Germinal center (tissue), 1 donor: ENCODE measurements at places on chromosomes 3 and 15.

- DNase-seq: no peak
Observed at GRCh38 chr15:92665100-92665555, 9.6 kb upstream of the FAM174B start.

- DNase-seq: no peak
Observed at GRCh38 chr15:44593042-44593736, 56.2 kb downstream of the EIF3J start.

DNA sequence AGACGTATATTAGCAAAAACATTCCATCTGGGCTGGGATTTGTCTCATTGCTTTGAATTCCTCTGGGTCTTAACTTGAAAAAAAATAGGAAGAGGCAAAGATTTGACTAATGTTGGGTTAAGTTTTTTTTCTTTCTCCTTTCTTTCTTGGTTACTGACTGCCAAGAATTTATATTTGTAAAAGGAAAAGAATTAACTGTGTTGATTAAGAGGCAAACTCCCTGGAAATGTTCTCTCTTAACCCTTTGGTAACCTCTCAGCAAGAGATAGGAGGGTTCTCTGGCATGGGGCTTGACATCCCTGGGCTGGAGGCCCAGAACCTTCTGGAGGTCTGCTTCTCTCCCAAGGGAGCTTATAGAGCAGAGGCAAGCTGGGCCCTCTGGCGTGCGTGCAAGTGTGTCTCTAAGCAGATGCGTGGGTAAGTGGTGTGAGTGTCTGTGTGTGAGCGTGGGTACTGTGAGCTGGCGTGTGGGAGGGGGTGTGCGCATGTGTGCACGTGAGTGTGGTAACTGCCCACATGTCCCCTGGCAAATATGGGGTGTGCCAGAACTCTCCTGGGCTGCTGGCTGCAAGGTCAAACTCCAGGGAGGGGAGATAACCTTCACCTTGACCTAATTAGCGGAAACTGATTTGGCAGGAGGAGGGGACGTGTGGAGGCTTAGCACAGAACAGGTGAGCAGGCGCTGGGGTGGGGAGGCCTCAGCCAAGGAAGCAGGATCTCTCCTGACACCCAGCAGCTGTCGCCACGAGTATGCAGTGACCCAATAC lies 49.4 kb upstream of the MAGEF1 start:
- no peak for DNase-seq

GRCh38 chr3:186525369-186526255 lies 18.6 kb downstream of the CRYGS start:
- peak; percentile 38 for DNase-seq

GRCh38 chr15:42704492-42704926 lies 32.4 kb downstream of the CDAN1 start:
- peak; percentile 70 for DNase-seq

GRCh38 chr3:177563792-177564191 lies 366.5 kb upstream of the TBL1XR1 start:
- DNase-seq: no peak

- no peak for DNase-seq
Observed at GRCh38 chr3:112817797-112818196, 28.9 kb downstream of the CD200R1L start.

DNA sequence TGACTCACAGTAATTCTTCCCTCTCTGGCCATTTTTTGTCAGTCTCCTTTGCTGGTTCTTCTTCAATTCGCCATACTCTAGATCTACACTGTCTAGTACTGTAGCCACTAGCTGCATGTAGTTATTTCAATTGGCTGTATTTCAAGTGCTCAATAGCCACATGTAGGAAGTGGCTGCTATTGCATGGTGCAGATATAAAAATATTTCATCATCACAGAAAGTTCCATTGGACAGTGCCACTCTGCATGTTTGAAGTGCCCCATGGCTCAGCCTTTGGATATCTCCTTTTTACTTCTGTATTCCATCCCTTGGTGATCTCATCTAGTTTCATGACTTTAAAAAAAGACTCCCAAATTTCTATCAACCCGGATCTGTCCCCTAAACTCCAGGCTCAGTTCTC lies 22.1 kb downstream of the PPP2R3A start:
- no peak for DNase-seq

- peak; percentile 20 for DNase-seq
Observed at GRCh38 chr3:176814285-176814684, 383.0 kb downstream of the TBL1XR1 start.

DNA sequence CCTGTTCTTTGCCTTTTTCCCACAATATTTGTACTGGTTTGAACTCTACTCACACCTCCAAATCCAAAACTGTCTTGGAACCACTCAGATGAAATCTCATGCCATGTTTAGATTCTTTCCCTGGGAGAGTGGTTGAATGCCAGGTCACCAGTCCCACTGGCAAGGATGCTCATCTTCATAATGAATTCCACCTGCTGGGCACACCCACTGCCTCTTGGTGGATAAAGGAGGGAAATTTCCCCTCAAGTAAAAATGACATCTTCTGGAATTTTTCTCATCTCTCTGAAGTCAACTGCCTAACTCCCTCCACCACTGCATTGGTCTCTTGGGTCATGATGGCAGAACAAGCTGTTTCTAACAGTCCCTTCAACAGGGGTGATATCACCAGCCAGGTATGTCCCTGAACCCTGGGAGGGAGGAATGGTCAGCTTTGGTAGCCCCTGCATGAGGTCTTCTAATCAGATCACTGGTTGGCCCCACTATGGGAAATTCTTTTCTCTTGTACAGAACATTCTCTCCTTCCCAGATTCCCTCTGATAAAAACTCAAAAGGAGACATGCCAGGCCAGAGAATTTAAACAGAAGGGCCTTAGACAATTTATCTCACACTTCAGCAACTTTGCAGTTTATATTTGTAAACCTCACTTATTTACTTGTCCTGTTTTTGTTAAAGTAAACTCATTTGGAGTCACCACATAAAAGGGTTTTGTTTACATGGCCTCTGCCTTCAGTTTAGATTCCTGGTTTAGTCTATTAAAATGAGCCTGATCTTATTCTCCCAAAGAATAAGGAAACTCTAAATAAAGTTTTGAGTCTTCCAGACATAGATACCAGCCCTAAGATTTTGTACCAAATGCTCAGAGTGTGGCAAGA lies 143.4 kb downstream of the WNT5A start:
- DNase-seq: no peak

DNA sequence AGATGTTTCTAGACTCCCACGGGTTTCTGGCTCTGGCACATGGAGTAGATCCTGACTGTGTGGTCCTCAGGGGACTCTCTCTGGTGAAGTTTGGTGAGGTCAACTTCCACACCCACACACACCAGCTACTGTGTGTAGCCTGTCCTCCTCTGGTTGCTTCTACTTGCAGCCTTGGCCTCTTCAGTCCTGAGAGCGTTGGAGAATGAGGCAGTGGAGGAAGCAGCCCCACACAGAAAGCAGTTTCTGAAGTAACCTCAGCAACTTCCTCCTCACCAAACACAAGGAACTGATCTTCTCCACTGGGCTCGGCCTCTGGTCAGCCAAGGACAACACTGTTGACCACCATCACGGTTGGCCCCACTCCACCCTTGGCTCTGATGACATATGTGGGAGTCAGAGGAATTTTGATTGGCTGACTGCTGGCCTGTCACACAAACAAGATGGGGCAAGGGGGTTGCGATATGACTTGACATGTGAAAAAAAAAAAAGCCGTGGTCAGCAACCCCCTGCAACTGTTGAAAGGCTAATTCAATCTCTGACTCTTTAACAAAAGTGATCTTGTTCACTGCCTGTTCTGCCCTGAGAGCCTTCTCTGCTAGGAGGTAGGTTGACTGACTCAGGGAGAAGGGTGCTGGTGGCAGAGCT lies 19.6 kb downstream of the CD86 start:
- DNase-seq: no peak

DNA sequence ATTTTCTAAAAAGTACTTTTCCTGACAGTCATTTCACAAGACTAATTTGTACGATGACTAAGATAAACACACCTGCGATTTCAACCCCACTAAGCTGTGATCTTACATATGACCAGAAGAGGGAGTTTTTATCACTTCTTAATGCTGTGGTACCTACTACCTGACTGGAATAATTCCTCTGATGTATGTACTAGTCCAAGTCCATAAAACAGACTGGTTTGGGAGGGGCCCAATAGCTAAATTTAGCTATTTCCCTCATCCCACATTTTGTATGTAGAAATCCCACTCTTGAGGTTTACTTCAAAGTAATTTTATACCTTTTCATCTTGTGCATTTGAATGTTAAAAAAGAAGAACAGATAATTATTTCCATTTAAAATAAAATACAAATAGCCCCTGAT lies 49.7 kb upstream of the SCAANT1 start:
- DNase-seq: peak; percentile 41

- no peak for DNase-seq
Observed at GRCh38 chr3:153894857-153895256, 226.3 kb upstream of the ARHGEF26 start.

- DNase-seq: no peak
Observed at GRCh38 chr3:77407441-77407840, 367.5 kb downstream of the ROBO2 start.

- DNase-seq: no peak
Observed at GRCh38 chr3:64131725-64132469, 93.4 kb downstream of the PRICKLE2 start.

DNA sequence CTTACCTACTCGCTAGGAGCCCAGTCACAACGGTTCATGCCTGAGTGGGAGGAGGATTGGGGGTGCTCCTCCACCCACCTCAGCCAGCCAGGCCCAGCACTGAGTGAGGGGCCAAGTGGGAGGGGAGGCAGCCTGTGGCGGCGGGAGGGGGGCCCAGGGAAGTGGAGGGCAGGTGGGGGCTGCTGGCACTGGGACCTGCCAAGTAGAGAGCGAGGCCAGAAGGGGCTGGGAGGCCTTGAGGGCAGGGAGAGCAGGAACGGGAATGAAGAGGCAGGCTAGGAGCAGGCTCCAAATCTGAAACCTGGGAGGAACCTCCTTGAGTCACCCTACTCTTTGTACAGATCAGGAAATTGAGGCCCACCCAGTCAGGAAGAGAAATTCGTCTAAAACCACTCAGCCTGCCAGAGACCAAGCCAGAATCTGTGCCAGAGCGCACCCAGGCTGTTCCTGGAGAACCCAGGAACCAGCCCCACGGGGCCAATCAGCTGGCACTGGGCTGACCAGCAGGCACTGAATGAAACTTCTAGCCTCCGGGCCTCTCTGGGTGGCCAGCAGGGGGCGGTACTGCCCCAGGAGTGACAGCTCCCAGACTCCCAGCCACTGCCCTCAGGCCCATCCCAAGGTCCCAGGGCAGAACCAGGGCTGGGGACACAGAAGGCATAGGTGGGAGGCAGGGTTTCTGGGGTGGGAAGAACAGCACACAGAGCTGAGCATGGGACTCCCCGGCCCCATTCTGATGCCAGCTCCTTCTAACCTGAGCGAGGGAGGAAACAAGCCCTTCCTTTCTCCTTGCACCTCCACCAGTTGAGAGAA lies 14.8 kb upstream of the CYP11A1 start:
- DNase-seq: peak; percentile 84
